NCI-H2081 (cell line): ENCODE measurements at places on chromosomes 12 and 14.

DNA sequence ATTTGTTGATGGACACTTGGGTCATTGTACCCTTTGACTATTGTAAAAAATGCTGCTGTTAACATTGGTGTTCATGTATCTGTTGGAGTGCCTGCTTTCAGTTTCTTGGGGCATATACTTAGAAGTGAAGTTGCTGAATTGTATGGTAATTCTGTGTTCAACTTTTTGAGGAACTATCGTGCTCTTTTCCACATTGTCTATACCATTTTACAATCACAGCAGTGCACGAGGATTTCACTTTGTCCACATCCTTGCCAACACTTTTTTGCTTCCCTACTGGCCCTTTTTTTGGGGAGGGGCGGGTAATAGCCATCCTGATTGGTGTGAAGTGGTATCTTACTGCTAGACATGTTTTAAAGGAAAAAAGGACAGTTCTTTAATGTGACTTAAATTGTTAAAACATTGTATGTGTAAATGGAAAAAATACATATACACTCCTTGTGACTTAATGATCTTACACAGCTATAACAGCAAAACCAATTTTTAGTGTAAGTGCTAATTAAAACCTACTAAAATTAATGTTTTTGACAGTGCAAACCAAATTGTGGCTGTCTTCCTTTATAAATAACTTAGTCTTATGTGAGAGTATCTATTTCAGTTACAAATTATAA is 52.7 kb downstream of the WNK1 start:
- no peak for DNase-seq

GRCh38 chr14:62796431-62796830 is 248.8 kb downstream of the KCNH5 start:
- no peak for DNase-seq

DNA sequence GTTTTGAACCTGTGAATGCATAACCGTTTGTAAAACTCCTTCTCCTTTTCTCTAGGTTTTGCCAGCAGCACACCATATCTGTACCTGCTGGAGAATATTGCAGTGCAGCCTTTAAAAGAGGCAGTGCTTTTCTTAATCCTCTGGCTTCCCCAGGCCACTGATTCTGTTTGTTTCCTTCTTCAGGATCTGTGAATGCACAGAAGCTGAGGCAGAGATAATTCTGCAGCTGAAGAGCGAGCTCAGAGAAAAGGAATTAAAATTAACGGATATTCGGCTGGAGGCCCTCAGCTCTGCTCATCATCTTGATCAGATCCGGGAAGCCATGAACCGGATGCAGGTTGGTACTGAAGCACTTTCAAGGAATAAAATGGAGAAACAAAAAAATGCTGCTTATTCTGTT is 348.7 kb downstream of the NAV3 start:
- DNase-seq: no peak

DNA sequence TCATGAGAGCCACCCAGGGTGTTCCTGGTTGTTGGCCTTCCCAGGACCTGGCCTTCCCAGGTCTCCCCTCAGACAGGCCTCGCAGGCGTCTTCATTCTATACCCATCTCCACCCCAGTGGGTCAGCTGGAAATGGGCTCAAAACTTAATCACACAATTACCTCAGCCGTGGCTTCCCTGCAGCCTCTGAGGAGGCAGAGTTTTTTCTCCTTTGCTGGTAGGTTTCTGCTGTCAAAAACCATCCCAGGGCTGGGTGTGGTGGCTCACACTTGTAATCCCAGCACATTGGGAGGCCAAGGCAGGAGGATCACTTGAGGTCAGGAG is 13.2 kb downstream of the NFKBIA start:
- no peak for DNase-seq

DNA sequence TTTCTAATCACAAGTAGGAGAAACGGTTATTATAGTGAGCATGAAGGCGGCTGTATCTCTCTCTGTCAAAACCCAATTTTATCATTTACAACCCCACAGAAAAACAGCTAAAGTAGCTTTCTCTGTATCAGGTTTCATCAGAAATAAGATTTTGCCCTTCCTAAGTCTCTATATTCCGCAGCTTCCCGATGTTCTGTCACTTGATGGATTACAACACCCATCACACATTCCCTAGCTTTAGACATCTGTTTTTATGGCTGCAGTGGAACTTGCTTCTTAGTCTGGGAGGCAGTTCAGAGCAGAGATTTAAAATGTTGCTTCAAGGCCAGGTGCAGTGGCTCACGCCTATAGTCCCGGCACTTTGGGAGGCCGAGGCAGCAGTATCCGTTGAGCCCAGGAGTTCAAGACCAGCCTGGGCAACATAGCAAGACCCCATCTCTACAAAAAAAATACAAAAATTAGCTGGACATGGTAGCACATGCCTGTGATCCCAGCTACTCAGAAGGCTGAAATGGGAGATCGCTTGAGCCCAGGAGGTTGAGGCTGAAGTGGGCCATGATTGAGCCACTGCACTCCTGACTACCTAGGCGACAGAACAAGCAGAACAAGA is 27.6 kb upstream of the FOXN3 start:
- no peak for DNase-seq

GRCh38 chr14:69553252-69553651 is 21.4 kb downstream of the CCDC177 start:
- no peak for DNase-seq

GRCh38 chr14:75928690-75929181 is 53.1 kb downstream of the TGFB3 start:
- DNase-seq: no peak

DNA sequence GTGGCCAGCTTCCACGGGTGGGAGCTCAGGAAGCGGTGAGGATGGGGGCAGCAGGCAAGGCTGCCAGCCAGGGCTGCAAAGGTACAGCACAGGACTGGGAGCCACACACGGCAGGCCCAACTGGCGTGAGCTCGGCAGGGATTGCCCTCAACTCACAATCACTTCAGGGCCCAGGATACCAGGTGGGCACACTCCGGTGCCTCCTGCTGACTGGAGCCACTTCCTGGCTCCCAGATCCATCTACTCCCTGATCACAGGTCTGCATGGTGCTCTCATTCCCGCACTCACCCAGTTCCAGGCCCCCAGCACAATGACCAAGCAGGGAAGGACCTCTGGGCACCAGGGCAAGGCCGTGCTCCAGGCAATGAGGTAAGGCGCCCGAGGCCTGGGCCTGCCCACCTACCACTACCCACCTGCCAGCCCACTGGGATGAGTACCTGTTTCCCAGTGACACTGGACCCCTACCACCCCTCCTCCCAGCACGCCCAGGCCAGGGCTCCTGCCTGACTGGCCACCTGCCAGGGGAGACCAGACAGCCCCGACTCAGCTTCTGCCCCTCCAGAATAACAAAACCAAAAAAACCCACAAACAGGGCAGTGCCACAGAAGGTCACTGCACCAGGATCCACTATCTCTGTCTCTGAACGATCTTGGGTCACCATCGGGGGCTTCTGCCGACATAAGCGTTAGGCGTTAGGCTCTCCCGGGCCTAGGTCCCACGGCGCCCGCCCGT is 1.8 kb downstream of the JAG2 start:
- peak; percentile 50 for DNase-seq

DNA sequence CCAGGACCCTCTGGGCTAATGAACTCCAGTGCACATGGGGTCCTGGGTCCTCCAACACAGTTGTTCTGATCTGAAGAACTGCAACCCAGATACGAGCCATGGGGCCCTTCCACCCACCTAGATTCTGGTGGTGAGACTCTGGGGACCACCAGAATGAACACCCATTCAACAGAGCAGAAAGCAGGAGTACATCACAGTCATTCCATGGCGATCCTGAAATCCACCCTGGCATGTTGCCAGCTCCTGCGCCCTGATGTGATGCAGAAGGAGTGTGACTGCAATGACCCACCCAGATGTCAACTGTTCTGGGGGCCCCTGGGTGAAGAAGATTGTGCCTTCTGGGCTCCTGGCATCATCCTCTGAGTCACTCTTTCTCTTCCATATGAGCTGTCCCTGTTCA is 211.6 kb downstream of the KIF26A start:
- no peak for DNase-seq

- no peak for DNase-seq
These were observed 886.2 kb upstream of the MGAT4C start for GRCh38 chr12:87142342-87142741.

- no peak for DNase-seq
These were observed 157.8 kb downstream of the ZFP36L1 start for GRCh38 chr14:68634874-68635595.

- peak; percentile 24 for DNase-seq
These were observed 8.9 kb downstream of the GTF2A1 start for GRCh38 chr14:81211844-81212243.

- no peak for DNase-seq
These were observed 92.3 kb upstream of the EVL start for GRCh38 chr14:99972748-99973466.

- DNase-seq: no peak
These were observed 34.2 kb downstream of the DAO start for GRCh38 chr12:108914121-108914531.

DNA sequence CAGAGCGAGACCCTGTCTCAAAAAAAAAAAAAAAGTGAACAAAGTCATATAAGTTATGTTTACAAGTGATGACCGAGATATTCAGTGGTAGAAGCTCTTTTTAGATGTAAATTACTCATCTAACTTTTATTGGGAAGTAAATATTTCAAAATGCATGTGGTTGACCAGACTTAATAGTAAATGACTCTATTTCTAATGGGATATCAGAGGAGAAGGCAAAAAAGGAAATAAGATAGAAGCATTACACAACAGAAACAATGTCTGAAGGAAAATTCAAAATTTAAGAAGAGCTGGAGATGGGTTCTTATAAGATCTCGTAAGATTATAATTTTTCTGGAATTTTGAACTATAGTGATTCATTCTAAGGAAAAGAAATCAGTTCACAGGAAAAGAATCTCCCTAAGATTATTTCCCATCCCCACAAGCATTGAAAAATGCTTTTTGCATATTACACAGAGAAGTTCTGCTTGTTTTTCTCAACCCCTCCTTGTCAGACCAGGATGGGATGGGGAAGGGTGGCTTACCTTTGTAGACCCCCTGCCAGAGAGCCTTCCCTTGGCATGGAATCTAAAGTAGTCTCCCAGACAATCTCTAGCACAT is 63.1 kb upstream of the STK38L start:
- DNase-seq: no peak
